ENCODE measurements at places on chromosomes 3 and 15. TPM values are rescaled to one million over a fixed set of nuclear protein-coding genes. Genes with fewer than 3 reads are reported as not detected.

FAM107A gene
- total RNA-seq: 0.22 TPM

HDGFL3 gene
- 43.1 TPM for total RNA-seq

GRCh38 chr15:82969353-82969752 is 16.7 kb upstream of the RAMAC start:
- no peak for DNase-seq

C3orf62 gene
- total RNA-seq: 0.92 TPM

GRCh38 chr15:51288143-51289065 is 50.0 kb downstream of the CYP19A1 start:
- DNase-seq: no peak

RFT1 gene
- 29.2 TPM for total RNA-seq

NEIL1 gene
- total RNA-seq: 5.5 TPM

DNA sequence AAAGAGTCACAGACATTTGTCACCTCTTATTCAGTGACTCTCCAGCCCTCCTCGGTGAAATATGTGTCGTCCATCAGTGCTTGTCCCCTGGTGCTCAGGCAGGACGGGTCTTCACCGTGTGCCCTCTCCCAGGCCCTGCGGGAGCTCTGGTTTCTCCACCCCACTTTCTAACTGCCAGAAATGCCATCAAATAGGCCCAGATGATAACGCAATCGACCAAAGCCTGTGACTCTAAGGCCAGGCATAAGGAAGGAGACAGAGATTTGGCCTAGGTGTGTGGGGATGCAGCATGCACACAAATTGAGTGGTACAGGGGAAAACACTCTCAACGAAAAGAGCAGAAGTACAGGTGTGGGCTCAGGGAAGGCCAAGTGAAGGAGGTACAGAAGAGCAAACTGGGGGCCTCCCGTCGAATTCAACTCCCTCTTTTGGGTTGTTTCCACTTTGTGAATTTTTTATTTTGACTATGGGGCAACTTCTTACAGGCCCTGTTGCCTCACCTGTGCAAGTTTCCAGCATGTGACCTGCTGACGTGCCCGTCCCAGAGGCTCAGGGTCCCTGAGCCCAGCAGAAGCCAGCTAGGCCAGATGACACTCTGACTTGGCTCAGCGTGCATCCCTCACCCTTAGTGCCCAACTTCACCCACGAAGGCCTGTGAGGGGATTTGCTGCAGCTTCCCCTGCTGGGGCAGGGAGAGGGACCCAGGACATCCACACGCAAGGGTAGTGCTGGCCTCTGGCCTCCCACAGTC is 4.7 kb downstream of the NUP210 start:
- DNase-seq: no peak

- no peak for DNase-seq
Measured at GRCh38 chr3:108311797-108312196, 15.4 kb downstream of the HHLA2 start.
